ENCODE measurements at places on chromosomes 11 and 22.

DNA sequence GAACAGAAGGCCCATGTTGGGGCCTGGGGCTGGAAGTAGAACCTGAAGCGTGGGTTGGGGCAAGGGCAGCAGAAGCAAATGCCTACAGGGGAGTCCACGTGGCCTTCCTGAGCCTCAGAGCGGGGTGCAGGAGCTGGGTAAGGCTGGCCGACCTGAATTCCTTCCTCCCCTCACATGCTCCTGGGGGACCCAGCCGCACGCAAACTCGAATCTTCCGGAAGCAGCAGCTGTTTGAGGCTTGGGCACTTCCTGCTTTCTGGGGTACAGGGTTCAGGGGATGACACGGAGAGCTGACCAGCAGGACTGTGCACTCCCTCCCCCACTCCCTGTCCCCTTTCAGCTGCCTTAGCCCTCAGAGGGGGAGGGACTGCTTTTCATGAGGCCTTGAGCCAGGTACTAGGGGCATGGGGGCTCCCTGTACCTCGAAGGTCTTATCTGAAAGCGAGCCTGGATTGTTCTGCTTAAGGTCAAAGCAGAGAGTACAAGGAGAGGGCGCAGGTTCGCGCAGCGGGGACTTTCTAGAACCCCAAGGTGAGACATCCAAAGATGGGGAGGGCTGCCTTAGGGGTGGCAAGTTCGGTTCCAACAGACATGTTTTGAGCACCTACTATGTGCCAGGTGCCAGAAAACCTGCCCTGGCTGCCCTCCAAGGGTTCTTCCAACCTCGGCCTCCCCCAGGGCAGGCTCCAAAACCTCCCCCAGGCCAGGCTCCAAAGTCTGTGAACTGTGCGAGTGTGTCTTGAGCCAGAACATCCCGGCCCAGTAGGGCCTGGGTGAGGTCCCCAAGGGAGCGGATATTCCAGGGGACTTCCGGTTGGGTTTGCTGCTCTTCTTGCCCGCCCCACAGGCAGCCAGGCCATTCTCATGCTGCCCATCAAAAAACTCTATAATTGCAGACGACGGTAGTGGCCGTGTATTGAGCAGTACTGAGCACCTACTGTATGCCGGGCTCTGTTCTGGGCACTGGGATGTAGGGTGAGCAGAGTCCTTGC lies 1.7 kb downstream of the NCF4 start:
- DNase-seq: no peak

DNA sequence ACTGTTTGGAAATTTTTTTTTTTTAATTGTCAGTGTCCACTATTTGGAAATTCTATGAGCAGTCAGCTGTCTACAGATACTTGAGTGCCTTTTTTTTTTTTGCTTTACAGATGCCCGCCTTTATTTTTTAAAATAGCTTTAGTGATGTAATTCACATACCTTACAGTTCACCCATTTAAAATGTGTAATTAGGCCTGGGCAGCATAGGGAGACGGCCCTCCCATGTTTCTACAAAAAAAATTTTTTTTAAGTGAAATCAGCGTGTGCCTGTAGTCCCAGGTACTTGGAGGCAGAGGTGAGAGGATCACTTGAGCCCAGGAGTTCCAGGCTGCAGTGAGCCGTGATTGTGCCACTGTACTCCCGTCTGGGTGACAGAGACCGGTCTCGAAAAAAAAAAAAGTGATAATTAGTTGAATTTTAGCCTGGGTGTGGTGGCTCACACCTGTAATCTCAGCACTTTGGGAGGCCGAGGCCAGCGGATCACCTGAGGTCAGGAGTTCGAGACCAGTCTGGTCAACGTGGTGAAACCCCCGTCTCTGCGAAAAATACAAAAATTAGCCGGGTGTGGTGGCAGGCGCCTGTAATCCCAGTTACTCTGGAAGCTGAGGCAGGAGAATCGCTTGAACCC lies 1.5 kb downstream of the ZNF143 start:
- no peak for DNase-seq

- peak; percentile 87 for DNase-seq
Observed at GRCh38 chr11:96228473-96228891, 114.5 kb downstream of the MAML2 start.

- no peak for DNase-seq
Observed at GRCh38 chr22:35274154-35274871, 17.0 kb downstream of the HMGXB4 start.

GRCh38 chr11:127074151-127074761 lies 73.7 kb upstream of the KIRREL3 start:
- DNase-seq: peak; percentile 86

- no peak for DNase-seq
Observed at GRCh38 chr22:38383417-38383816, 66.2 kb upstream of the CSNK1E start.

GRCh38 chr11:45927332-45927683 lies 4.9 kb downstream of the LARGE2 start:
- DNase-seq: no peak

DNA sequence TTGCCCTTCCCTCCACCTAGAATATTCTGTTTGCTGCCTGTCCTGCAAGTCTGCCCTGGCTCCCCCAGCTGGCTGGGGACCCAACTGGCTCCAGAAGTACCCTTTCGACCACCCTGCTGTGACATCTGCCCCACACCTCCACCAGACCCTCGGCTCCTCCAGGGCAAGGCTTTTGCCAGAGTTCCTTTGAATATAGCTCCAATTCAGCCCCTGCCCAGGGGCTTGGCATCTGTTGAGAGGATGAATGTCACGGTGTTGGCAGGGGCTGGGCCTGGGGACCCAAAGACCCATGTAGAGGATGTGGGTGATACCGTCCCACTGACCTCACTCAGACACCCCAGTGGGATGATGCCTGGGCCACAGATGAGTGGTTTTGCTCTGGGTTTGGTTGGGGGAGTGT lies 4.0 kb downstream of the NLRP6 start:
- DNase-seq: no peak

- DNase-seq: no peak
Observed at GRCh38 chr11:126246636-126247035, 22.1 kb downstream of the SRPRA start.

GRCh38 chr11:68411501-68411991 lies 49.0 kb upstream of the PPP6R3 start:
- DNase-seq: no peak

GRCh38 chr11:33616552-33616951 lies 84.1 kb downstream of the C11orf91 start:
- no peak for DNase-seq

- peak; percentile 83 for DNase-seq
Observed at GRCh38 chr11:12864316-12865156, 144.6 kb upstream of the RASSF10 start.

DNA sequence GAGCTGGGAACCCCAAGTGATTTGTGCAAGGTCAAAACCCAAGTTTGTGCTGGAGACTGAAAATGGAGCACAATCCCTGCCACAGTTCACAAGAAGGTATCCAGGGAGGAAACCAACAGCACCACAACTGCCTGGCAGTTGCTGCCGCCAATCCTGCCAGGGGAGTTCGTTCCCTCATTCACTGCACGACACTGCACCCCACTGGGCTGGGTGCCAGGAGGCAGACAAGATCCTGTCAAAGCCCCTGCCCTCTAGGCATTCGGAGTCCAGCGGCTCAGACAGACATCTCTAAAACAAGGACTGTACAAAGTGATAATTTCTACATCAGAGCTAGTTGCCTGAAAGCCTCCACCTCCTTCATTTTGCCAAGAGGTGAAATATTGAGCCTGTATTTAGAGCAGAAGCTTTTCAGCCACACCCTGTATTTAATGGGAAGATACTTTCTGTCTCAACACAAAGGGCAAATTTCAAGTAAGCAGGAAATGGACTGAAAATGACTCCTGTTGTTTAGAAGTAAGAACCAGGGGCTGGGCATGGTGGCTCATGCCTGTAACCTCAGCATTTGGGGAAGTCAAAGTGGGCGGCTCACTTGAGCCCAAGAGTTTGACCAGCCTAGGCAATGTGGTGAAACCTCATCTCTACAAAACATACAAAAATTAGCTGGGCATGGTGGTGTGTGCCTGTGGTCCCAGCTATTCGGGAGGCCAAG lies 277.4 kb upstream of the NARS2 start:
- DNase-seq: no peak

DNA sequence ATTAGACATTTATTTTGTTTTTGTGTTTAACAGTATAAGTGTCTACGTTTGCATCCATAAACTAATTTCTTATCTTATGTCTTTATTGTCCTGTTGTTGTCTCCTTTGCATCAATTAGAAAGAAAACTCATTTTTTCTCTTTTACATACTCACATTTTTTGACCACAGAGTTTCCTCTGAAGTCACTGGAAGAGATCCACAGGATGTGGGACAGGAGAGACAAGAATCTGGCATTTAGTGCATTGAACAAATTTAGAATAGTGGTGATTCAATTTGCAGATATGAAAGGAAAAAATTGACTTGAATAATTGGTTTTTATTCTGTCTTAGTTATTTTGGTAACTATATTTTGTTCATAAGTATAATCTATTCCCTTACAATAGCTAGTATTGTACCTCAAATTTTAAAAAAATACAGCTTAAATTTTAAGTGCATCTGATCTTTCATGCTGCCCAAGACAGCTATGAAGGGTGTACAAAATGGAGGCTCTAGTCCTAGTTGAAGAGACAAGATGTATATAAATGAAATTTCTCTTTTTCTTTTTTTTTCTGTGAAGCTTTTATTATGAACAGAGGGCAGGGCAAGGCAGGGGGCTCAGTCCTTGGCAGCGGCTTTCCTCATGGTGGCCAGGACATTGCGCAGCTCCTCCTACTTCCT lies 24.4 kb downstream of the HORMAD2 start:
- DNase-seq: no peak

GRCh38 chr11:125020342-125020741 lies 42.8 kb upstream of the SLC37A2 start:
- no peak for DNase-seq

- peak; percentile 39 for DNase-seq
Observed at GRCh38 chr11:63866211-63866610, 27.3 kb downstream of the MARK2 start.

DNA sequence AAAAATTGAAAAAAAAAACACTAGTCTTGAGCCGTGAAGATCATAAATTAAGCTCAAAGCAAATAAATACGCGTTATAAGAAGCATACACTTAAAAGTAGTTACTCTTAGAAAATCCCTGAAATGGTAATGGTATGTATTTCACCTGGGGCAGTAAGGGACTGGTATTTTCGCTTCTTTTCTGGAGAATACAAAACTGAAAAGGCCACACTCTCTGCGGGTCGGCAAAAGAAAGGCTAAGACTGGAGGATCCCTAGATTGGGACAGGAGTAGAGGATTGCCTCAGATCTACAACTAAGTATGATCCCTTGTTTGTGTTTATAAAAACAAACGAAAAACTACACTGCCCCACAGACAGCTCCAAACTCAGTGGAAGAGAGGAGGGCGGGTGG lies 617 bp downstream of the TSG101 start:
- no peak for DNase-seq

DNA sequence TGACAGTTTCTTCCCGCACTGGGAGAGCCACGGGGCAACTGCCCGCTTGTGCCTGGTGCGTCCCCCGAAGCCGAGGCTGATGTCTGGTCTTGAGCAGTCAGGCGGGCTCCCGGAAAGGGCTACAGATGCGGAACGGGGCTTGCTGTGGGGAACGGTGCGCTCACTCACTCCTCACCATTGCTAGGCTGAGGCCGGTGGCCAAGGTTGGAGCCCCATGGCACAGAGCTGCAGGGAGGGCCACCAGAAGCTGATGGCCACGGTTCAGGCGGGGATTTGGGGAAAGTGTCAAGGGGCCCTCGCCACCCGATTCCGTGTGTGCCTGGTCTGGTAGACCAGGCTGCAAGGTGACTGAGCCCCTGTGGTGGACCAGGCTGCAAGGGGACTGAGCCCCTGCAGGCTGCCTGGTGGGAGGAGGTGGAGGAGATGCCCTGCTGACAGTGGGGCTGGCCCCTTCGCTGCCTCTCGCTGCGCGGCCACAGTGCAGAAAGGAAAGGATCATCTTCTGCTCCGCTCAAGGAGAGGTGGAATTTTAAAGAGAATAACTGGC lies 1315.8 kb downstream of the BRD1 start:
- DNase-seq: no peak

GRCh38 chr22:20783844-20784723 lies 10.2 kb downstream of the SERPIND1 start:
- peak; percentile 23 for DNase-seq

GRCh38 chr11:21321530-21321929 lies 652.1 kb downstream of the NELL1 start:
- no peak for DNase-seq

GRCh38 chr11:86492370-86493010 lies 117.8 kb downstream of the CCDC81 start:
- no peak for DNase-seq

GRCh38 chr11:75781296-75781695 lies 12.7 kb downstream of the DGAT2 start:
- no peak for DNase-seq

DNA sequence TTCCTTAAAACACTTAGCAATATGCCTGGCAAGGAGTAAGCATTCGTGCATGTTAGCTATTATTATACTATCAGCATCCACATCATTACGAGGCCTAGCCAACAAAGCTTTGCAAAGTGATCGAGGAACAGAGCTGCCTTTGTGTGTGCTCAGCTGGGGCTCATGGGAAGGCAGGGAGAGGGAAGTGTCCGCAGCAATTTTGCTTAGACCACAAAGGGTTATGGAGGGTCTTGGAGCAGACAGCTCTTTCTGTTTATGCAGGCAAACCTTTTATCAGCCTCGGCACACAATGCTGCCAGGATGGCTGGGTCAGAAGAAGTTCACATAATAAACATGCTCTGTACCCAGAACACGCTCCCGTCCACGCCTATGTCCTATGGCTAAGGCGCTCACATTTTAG lies 10.9 kb upstream of the DKK3 start:
- DNase-seq: peak; percentile 81

- no peak for DNase-seq
Observed at GRCh38 chr11:27842290-27842689, 142.0 kb upstream of the BDNF start.

DNA sequence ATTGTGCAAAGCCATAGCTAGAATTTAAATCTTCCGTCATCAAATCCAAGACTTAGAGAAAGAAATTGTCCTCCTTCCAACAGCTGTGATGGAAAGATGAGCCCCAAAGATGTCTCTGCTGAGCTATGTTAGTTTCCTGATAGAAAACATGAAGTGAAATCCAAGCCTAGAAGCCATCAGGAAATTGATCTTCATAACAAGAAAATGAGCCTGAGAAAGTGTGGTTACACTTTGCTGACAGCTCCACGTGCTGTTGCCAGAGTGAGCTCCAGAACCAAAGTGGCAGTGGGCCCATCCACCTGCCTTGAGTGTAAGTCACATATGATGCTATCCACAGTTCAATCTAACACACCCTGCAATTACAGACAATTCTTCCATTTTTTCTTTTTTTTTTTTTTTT lies 58.0 kb upstream of the UBASH3B start:
- DNase-seq: no peak

- no peak for DNase-seq
Observed at GRCh38 chr22:49693416-49693815, 134.3 kb downstream of the BRD1 start.

- DNase-seq: no peak
Observed at GRCh38 chr22:46318576-46318975, 16.9 kb upstream of the TRMU start.

GRCh38 chr22:35860837-35861236 lies 143.2 kb downstream of the APOL5 start:
- DNase-seq: no peak

- no peak for DNase-seq
Observed at GRCh38 chr11:75004215-75004614, 15.5 kb downstream of the NEU3 start.

All from H4 (cell line).